ENCODE measurements at places on chromosomes 5 and 9.

- peak; percentile 63 for DNase-seq
Measured at GRCh38 chr9:136438548-136439480, 831 bp downstream of the INPP5E start.

DNA sequence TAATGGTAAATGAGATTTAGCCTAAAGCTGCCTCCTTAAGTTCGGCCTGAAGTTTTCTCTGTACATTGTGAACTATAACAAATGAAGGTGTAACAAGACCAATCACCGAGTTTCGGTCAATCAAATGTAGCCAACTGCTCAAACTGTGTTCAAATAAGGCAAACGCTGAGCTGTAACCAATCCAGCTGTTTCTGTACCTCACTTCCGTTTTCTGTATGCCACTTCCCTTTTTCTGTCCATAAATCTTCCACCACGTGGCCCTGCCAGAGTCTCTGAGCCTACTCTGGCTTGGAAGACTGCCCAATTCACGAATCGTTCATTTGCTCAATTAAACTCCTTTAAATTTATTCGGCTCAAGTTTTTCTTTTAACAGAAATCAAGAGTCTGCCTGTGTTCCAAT lies 193.5 kb upstream of the KLF9 start:
- DNase-seq, result no peak

GRCh38 chr5:57900381-57900944 lies 417.9 kb upstream of the ACTBL2 start:
- DNase-seq, result no peak

GRCh38 chr5:126115059-126115629 lies 308.1 kb upstream of the GRAMD2B start:
- no peak for DNase-seq

DNA sequence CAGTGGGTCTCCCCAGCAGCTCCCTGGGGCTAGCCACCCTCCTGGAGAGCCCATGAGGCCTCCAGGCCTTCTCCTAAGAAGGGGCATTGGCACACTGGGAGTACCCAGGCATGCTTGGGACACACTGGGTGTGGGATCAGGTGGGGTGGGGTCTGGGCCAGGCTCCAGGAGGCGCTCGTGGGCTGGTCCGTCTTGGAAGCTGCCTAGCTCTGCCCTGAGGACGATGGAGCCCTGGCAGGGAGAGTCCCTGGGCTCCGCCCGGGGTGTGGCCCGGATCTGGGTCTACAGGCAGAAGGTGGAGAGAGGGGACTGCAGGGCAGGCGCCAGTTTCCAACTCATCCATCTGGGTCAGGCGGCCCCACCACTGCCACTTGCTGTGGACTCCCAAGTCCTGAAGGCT lies 2.4 kb downstream of the PRRX2 start:
- no peak for DNase-seq

DNA sequence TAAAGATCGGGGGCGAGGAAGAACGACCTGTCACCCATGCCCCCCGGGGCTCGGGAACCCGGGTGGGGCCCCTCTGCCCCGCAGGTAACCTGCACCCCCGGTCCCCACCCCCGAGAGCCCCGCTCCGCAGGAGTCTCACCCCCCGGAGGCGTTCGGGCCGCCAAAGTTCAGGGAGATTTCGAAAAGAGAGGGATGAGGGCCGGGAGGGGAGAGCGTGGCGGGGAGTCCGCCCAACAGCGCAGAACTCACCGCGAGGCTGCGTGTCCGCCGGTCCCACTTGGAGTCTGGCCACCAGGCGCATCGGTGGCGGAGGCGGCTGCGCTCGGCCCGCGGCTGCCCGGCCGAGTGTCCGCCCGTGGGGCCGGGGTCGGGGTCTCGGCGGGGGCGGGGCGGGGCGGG lies at the start of gene PHF19:
Gene PHF19, minus strand, starts transcription at position 347 of the 399 bp plus-strand sequence. CDS start 2,447 bp downstream, outside the sequence.
- DNase-seq, result peak; percentile 71

GRCh38 chr5:41161271-41161670 lies 52.1 kb downstream of the C6 start:
- DNase-seq, result no peak

DNA sequence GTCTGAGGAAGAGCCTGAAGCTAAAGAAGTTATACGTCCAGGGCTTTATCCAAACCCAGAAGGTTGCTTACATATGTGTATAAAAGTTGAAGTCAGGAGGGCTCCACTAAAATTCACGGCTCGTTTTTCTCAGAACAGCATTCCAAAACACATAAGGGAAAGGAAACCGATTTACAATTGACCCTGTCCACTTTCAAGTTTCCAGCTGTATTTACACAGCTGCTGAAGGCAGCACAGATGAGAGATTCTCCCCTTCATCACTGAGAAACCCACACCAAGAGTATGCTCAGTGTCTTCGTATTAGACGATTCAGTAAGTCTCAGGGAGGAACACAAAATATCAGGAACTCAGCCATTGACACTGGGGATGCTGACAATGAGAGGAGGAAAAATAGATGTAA lies 5.9 kb upstream of the NREP start:
- no peak for DNase-seq

- DNase-seq, result no peak
Measured at GRCh38 chr9:98101868-98102273, 17.2 kb downstream of the TRIM14 start.

DNA sequence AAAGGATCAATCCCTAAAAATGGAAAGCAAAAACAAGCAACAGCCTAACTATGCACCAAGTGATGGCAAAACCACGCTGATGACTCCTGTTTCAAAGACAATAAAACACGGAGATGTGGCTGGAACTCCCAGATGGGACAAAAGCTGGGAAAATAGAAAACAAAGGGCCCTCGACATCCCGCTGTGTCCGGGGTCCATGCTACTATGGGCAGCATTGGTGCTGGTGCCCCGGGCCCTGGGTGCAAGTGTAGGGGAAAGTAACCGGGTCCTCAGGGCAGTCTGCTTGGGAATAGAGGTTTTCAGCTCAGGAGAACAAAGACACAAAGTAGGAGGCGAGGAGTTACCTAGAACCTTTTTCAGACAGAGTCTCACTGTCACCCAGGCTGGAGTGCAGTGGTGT lies 46.1 kb downstream of the MRPL36 start:
- no peak for DNase-seq

- no peak for DNase-seq
Measured at GRCh38 chr5:66881480-66882161, 285.4 kb downstream of the MAST4 start.

- DNase-seq, result peak; percentile 46
Measured at GRCh38 chr9:120926397-120926928, at the start of gene TRAF1. Gene TRAF1 (minus strand): TSS chr9:120926796. CDS start chr9:120926075, 721 bp downstream.

- DNase-seq, result no peak
Measured at GRCh38 chr9:119216651-119217331, 152.4 kb downstream of the BRINP1 start.

GRCh38 chr5:73496984-73497457 lies 1.2 kb upstream of the BTF3 start:
- peak; percentile 89 for DNase-seq

DNA sequence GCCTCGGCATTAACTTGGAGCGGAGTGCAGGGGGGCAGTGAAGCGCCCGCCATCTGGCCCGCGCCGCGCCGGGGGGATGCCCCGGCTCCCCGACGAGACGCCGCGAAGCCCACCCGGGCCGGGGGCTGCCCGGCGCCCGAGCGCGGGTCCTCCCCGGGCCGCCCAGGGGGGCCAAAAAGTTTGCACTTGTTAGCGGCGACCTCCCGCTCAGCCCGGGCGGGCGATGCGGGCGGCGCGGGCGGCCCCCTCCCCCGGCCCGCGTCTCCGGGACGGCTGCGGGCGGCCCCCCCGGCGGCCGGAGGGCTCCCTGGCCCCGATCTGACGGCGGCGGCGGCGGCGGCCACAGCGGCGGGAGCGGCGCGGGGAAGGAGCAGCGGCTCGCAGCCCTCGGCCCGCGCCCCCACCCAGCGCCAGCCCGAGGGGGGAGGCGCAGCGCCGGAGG lies at the start of gene NTNG2:
Gene NTNG2, plus strand, starts transcription at position 316 of the 442 bp plus-strand sequence. CDS start 4,774 bp downstream, outside the sequence.
- no peak for DNase-seq

DNA sequence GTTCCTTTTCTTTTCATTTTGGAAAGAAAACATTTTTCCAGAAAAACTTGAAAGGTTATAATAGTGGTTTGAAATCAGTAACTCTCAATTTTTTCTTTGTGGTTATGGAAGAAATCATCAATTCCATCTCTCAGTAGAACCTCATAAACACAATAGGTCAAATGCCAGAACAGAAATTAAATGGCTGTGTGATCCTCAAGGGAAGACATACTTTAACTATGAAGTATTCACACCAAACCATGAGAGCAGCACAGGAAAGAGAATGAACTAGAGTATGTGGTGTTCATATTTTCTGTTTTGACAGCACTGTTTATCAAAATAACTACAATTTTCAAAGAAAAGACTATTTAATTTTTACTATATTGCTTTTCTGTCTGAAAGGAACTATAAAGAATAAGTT lies 29.7 kb upstream of the EFNA5 start:
- no peak for DNase-seq

- peak; percentile 43 for DNase-seq
Measured at GRCh38 chr9:100213730-100214477, 114.9 kb downstream of the INVS start.

DNA sequence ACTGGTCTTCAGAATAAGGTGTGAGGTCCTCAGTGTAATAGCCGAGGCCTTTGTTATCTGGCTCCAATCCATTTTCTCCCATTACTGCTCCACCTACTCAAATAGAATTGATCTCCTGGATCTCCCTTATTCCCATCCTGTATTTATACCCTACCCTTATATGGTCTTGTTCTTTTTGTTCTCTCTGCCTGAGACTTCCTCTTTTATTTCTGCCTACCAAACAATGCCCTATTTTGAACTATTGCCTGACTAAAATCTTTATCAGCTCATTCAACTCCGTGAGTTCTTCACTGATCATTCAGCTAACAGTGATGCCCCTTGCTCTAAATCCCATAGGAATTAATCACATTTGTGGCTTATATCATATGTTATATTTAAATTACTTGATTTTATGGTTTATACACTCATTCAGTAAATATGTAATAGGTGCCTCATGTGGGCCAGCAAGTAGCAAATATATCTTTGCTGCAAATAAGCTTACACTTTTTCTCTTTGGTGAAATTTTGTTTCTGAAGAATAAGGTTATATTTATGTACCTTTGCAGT lies 417.5 kb upstream of the MEF2C start:
- peak; percentile 66 for DNase-seq

- DNase-seq, result no peak
Measured at GRCh38 chr9:89340332-89340731, 22.0 kb downstream of the SECISBP2 start.

DNA sequence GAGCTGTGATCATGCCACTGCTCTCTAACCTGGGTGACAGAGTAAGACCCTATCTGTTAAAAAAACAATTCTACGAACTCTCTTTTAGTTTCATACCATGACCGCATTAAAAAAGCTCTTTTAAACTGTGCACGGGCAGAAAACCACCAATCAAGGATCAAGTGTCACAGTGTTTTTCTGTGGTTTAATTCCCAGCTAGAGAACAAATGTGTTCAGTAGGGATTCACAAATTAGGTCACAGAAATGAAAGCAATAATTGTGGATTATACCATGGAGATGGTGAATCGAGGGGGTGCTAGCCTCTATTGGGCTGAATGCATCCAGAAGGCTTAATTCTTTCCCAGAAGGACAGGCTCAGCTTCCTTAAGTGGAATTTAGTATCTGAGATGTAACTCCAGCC lies 79.1 kb downstream of the ATG10 start:
- no peak for DNase-seq

DNA sequence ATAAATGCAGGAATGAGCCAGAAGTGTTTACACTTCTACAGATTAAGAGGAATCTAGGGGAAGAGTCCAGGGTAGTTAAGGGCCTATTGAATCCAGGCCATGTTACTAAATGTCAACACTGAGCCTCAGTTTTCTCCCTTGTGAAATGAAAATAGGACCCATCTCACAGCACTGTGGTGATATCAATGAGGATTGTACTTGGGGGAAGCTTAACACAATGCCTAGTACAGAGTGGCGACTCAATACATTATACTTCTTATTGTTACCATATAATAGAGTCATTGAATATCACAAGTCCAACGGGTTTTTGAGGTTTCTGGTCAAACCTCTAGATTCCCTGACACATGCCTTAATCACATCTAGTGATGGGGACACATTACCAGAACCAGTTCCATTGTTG lies 4.6 kb downstream of the TRUB2 start:
- DNase-seq, result no peak

GRCh38 chr9:13575558-13575957 lies 296.1 kb upstream of the MPDZ start:
- no peak for DNase-seq

DNA sequence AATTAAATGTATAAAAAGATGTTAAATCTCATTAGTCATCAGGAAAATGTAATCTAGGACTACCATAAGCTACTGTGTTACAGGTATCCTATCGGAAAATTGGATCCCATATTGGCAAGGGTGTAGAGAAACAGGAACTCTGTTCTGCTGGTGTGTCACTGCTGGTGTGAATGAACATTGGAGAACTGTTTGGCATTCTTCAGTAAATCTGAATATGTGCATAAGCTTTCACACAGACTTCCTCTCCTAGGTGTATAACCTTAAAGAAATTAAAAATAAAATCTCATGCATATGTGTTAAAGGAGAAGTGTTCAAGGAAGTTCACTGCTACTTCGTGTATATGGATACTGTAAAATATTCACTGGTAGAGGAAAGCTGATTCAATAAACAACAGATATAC lies 484.6 kb upstream of the TLE4 start:
- DNase-seq, result no peak

DNA sequence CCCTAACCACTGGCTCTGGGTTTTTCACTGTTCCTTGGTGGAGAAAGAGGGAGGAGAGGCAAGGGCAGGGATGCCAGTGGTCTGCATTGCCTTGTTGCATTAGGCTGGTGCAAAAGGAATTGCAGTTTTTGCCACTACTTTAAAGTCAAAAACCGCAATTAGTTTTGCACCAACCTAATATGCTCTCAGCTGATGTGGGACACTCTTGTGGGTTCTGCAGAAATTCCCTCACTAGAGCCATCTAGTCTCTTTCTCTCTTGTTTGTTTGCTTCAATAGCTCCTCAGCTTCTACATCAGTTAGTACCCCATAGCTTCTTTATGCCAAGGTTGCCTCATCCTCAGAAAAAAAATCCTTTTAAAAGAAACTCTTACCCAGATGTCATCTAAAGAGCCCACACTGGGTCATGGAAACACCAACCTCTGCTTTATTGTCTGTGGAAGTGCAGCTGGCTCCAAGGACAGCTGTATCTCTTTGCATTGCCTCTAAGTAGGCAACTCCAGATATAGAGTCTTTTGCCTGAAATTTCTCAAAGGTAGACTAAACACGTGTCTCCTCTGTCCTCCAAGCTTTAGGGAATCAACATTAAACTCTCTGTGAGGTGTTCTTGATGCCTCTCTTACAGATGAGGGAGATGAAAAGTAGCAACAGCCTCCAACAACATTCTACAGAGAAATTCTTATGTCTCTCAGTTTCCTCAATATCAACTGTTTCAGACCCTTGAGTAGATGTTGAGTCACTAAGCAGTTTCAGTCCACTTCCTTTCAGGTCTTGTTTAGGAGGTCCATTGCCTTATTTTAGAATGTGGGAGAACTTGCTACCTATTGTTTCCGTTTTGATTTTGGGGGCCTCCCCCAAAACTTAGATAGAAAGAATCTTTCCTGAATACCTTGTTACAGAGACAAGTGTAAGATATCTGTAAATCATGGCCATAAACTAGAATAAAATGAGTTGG lies 84.9 kb upstream of the MEF2C start:
- DNase-seq, result no peak

- no peak for DNase-seq
Measured at GRCh38 chr5:143865426-143866025, 53.6 kb downstream of the HMHB1 start.

- DNase-seq, result peak; percentile 28
Measured at GRCh38 chr5:108028412-108028811, 353.5 kb downstream of the FBXL17 start.
